ENCODE measurements at places on chromosomes 16 and 17.

- H3K27ac ChIP-seq: no peak overlapping the region
- no peaks in the 10 kb centered on the region for H3K4me1 ChIP-seq
- DNase-seq: no peak
- H3K27me3 ChIP-seq: peaks cover under 1% of the 10 kb centered on the region
- H3K4me3 ChIP-seq: no peak overlapping the region
Observed at GRCh38 chr17:5619088-5619740, 34.9 kb upstream of the NLRP1 start.

DNA sequence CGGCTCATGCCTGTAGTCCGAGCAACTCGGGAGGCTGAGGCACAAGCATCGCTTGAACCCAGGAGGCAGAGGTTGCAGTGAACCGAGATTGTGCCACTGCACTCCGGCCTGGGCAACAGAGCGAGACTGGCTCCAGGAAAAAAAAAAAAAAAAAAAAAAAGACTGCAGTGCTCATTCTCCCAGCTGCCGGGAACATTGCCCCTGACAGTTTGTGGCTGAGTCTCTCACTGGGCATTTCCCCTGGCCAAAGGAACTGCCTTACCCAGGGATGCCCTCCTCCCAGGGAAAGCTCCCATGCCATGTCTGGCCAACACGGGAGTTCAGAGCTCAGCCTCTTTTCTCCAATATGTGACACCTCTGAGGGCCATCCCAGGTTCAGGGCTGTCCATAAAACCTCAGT is 21.3 kb upstream of the USP10 start:
- peaks cover 6% of the 10 kb centered on the region for H3K27me3 ChIP-seq
- peaks cover 3% of the 10 kb centered on the region for H3K36me3 ChIP-seq
- no peak overlapping the region for H3K4me3 ChIP-seq
- no peaks in the 10 kb centered on the region for H3K4me1 ChIP-seq
- no peak for DNase-seq
- H3K27ac ChIP-seq: no peak overlapping the region

DNA sequence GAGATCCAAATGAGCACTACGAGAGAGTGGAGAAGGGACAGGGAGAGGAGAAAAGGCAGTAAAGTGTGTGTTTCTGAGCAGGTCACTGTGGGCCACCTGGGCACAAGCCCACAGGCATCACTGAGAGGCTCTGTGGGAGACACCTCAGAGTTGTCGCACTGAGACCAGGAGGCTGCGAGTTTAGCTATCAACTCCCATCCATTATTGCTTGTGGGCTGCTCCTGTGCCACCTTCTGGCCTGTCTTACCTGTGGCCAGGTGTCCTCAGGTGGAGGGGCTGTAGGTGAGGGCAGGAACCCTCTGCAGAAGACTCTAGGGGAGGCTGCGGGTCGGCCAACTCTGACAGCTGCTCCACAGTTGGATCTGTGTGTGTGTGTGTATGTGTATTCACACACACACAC is 2.5 kb upstream of the PRR29 start:
- peaks cover 50% of the 10 kb centered on the region for H3K4me1 ChIP-seq
- H3K27ac ChIP-seq: peak overlapping the region; percentile 38
- peaks cover 8% of the 10 kb centered on the region for H3K36me3 ChIP-seq
- H3K4me3 ChIP-seq: peak overlapping the region; percentile 28

DNA sequence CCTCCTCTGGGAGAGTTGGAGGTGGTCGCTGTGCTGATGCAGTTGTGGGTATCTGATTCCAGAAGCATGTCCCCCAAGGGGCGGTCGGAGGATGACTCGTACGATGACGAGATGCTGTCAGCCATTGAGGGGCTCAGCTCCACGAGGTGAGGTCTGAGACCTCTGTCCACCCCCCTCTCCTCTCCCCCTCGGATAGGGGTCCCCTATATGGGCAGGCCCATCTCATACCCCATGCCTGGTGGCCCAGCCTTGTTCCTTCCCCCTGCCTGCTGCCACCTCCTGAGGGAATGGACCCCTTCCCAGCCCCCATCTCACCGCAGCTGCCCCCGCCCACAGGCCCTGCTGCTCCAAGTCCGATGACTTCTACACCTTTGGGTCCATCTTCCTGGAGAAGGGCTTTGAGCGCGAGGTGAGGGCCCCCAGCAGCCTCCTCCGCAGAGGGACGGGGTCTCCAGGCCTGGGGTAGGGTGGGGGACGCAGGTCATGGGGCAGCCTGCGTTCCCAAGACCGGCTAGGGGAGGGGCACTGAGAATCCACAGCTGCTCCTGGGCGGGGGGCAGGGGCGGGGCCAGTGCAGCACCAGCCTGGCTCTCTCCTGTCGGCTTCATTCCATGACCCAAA is 39.2 kb downstream of the ADCY7 start:
- peaks cover 8% of the 10 kb centered on the region for H3K27me3 ChIP-seq
- no peak overlapping the region for H3K27ac ChIP-seq
- no peaks in the 10 kb centered on the region for H3K36me3 ChIP-seq
- no peak overlapping the region for H3K4me3 ChIP-seq
- H3K4me1 ChIP-seq: peaks cover 3% of the 10 kb centered on the region

DNA sequence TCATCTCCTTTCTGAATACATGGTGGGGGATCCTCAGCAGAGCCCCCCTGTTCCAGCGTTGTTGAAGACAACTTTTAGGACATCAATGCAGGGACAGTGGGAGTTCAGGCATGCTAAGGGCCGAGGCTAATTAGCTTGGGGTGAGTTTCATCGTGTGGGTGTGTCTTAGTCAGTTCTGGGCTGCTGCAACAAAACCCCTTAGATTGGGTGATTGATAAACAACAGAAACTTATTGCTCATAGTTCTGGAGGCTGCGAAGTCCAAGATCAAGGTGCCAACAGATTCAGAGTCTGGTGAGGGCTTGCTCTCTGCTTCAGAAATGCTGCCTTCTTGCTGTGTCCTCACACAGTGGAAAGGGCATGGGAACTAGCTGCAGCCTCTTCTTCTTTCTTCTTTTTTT is 214.0 kb downstream of the NTN1 start:
- H3K4me3 ChIP-seq: no peak overlapping the region
- DNase-seq: no peak
- no peaks in the 10 kb centered on the region for H3K36me3 ChIP-seq

- H3K27ac ChIP-seq: no peak overlapping the region
- no peak for DNase-seq
- no peaks in the 10 kb centered on the region for H3K27me3 ChIP-seq
- no peak overlapping the region for H3K4me3 ChIP-seq
Observed at GRCh38 chr17:69388822-69389442, 25.6 kb upstream of the MAP2K6 start.

DNA sequence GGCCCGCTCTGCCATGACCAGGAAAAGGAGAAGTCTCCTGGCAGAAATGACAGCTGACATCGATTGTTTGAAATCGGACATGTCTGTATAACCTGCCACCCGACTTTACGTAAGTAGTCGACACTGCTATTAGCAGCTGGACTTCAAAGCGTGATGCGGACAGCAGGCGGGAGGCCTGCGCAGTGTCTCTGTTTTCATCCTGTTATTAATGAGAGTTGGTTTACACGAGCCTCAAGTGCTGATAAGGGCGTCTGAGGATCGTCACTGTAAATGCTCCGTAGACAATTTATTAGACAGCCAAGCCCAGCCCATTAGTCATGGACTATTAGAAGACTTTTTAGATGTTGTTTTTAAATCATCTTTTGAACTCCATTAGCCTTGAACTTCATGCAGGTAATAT is 328.3 kb downstream of the FOXL1 start:
- peaks cover 9% of the 10 kb centered on the region for H3K4me1 ChIP-seq
- H3K4me3 ChIP-seq: no peak overlapping the region
- H3K36me3 ChIP-seq: no peaks in the 10 kb centered on the region
- peaks cover 10% of the 10 kb centered on the region for H3K27me3 ChIP-seq

GRCh38 chr17:56845934-56846333 is 12.0 kb downstream of the DGKE start:
- no peaks in the 10 kb centered on the region for H3K27me3 ChIP-seq
- no peak overlapping the region for H3K27ac ChIP-seq
- H3K4me1 ChIP-seq: peaks cover 3% of the 10 kb centered on the region
- no peak overlapping the region for H3K4me3 ChIP-seq
- DNase-seq: no peak

GRCh38 chr16:19132898-19133297 is 19.1 kb downstream of the ITPRIPL2 start:
- H3K36me3 ChIP-seq: peaks cover 4% of the 10 kb centered on the region
- peaks cover 8% of the 10 kb centered on the region for H3K27me3 ChIP-seq
- DNase-seq: no peak
- H3K4me3 ChIP-seq: no peak overlapping the region
- peaks cover 60% of the 10 kb centered on the region for H3K4me1 ChIP-seq
- peak overlapping the region; percentile 100 for H3K27ac ChIP-seq

DNA sequence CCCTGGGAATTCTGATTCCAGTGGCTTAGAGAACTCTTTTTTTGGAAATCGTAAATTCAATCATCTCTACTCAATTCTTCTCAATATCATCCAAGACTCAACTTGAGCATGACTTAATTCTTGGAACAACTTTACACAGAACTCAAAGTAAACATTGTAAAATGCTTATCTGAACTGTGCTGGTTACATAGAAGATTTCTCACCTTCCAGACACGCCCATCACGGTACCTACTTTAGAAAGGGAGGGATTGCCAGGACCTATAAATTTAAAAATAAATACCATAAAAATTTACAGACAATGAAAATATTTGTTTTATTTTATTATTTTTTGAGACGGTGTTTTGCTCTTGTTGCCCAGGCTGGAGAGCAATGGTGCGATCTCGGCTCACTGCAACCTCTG is 26.5 kb downstream of the MAP1LC3B start:
- DNase-seq: no peak
- H3K27ac ChIP-seq: no peak overlapping the region
- no peak overlapping the region for H3K4me3 ChIP-seq
- peaks cover 3% of the 10 kb centered on the region for H3K27me3 ChIP-seq
- no peaks in the 10 kb centered on the region for H3K4me1 ChIP-seq
- H3K36me3 ChIP-seq: peaks cover 36% of the 10 kb centered on the region

DNA sequence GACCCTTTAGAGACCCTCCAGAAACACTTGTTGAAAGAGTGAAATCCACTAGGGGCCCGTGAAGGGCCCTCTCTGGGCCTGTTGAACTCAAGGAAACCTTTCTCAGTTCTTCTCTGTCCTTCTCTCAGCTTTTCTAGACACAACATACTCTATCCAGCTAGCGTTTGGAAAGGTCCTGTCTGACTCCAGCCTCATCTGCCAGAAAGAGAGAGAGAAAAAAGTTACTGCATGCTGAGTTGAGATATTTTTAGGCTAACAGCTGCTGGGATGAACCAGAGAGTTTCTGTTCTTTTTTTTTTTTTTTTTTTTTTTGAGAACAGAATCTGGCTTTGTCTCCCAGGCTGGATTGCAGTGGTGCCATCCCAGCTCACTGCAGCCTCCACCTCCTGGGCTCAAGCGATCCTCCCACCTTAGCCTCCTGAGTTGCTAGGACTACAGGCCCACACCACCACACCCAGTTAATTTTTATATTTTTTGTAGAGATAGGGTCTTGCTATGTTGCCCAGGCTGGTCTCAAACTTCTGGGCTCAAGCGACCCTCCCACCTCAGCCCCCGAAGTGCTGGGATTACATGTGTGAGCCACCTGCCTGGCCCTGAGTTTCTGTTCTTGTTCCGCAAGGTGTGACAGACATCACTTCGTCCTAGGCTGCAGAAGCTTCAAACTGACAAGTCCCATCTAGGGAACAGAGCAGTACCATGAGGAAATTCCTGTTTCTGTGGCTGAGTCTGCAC is 14.9 kb upstream of the TEX2 start:
- peaks cover 10% of the 10 kb centered on the region for H3K4me1 ChIP-seq
- H3K4me3 ChIP-seq: no peak overlapping the region
- no peak for DNase-seq
- H3K27ac ChIP-seq: peak overlapping the region; percentile 45
- no peaks in the 10 kb centered on the region for H3K36me3 ChIP-seq

- H3K36me3 ChIP-seq: no peaks in the 10 kb centered on the region
- H3K27me3 ChIP-seq: no peaks in the 10 kb centered on the region
- no peak overlapping the region for H3K27ac ChIP-seq
Observed at GRCh38 chr17:82985428-82985805, 94.0 kb upstream of the METRNL start.

DNA sequence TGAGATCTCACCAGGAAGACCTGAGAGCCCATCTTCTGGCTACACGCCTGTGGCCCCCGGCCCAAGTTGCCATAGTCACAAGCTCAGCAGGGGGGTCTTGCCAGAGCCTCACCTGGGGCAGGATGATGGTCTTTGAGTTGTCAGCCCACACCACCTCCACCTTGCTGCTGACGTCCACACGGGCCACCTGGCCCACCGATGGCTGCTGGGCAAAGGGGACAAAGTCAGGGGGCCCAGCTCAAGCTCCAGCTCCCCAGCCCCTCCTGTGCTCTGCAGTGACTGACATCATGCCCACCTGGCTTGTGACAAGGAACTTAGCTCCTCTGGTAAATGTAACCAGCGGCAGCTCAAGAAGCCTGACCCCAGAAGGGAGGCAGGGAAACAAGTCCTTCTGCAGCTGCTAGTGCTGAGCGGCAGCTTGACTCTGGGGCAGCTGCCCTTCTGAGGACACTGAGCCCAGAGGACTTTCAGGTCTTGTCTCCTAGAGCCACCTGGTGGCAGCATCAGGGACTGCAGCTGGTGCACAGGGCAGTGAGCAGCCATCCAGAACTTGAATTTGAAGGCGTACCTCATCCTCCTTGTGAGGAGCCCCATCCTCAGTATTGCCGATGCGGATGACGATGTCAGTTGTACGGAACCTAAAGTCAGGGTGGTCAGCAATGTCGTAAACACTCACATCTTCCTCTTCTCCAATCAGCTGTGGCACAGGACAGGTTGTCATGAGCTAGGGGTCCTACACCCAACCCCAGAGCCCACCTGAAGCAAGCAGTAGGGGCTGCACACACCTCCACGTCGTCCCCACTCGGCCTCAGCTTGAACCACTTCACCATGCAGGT is 13.5 kb downstream of the SPHK1 start:
- peaks cover 46% of the 10 kb centered on the region for H3K36me3 ChIP-seq
- DNase-seq: peak; percentile 94
- peaks cover 3% of the 10 kb centered on the region for H3K27me3 ChIP-seq

GRCh38 chr16:73066331-73066926 is 18.5 kb upstream of the ZFHX3 start:
- peaks cover 25% of the 10 kb centered on the region for H3K27me3 ChIP-seq
- peaks cover 3% of the 10 kb centered on the region for H3K36me3 ChIP-seq
- no peak overlapping the region for H3K27ac ChIP-seq
- no peak overlapping the region for H3K4me3 ChIP-seq
- peaks cover 52% of the 10 kb centered on the region for H3K4me1 ChIP-seq
- no peak for DNase-seq

- no peak for DNase-seq
- H3K27ac ChIP-seq: no peak overlapping the region
- H3K36me3 ChIP-seq: peaks cover 20% of the 10 kb centered on the region
- H3K27me3 ChIP-seq: peaks cover 14% of the 10 kb centered on the region
Observed at GRCh38 chr17:79942591-79943346, 92.9 kb downstream of the TBC1D16 start.

- H3K27ac ChIP-seq: peak overlapping the region; percentile 32
- H3K36me3 ChIP-seq: no peaks in the 10 kb centered on the region
- peak overlapping the region; percentile 97 for H3K4me3 ChIP-seq
- peaks cover 2% of the 10 kb centered on the region for H3K27me3 ChIP-seq
- peaks cover 8% of the 10 kb centered on the region for H3K4me1 ChIP-seq
Observed at GRCh38 chr17:32341141-32341856, 674 bp downstream of the C17orf75 start.

DNA sequence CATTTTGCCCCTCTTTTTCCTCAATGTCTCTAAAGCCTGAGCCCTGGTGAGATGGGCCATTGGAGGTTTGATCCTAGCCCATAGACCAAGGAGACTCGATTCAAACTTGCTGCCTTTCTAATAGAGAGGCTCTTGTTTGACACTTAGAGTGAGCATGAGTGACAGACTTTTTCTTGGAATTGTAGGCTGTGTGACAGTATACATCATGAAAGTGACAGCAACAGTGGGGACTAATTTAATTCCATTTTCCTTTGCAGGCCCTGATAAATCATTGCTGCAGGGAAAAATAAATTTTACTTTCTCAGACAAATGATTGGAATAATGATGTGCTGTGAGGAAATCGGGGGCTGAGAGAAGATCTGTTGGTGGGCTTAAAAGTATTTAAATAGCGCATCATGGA is 169.0 kb upstream of the NOL11 start:
- no peak overlapping the region for H3K4me3 ChIP-seq
- H3K27ac ChIP-seq: peak overlapping the region; percentile 92
- H3K27me3 ChIP-seq: peaks cover 6% of the 10 kb centered on the region
- H3K4me1 ChIP-seq: peaks cover 18% of the 10 kb centered on the region

Measured in endothelial cell (in vitro differentiated cells).